ENCODE measurements at places on chromosomes 1 and 21.

DNA sequence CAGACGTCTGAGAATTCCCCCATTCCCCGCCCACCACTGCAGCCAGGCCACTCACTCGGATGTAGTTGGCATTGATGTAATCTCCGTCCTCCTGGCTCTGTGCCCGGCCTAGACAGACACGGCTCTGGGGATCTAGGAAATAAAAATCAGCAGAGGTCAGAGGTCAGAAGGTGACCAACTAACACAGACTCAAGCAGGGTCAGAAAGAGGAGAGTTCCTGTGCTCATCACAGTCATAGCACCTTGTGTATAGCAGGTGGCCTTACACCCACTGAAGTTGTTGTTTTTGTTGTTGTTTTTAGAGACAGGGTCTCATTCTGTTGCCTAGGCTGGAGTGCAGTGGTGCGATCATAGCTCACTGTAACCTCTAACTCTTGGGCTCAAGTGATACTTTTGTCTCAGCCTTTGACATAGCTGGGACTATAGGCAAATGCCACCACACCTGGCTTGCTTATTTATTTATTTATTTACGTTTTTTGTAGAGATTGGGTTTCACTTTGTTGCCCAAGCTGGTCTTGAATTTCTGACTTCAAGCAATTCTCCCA, 4.9 kb downstream of the PTPN7 start:
- no peak for DNase-seq

GRCh38 chr1:57195436-57195941, 228.4 kb downstream of the DAB1 start:
- no peak for DNase-seq

DNA sequence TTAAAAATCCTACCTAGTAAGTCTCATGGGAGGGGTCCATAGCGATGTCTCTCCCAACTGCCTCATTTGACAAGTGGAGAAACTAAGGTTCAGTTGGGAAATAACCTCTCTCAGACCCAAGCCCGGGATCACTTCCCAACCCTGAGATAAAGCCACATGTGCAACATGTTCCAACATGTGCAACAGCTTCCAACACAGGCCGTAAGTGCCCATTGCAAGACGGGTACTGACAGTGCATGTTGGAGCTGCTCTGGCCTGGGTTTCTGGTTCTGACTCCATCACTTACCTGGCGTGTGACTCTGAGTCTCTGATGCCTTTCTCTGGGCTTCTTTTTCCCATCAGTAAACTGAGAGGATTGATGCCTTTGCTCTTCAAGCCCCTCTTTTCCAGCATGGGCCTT, 38.0 kb upstream of the FOXO6 start:
- no peak for DNase-seq

DNA sequence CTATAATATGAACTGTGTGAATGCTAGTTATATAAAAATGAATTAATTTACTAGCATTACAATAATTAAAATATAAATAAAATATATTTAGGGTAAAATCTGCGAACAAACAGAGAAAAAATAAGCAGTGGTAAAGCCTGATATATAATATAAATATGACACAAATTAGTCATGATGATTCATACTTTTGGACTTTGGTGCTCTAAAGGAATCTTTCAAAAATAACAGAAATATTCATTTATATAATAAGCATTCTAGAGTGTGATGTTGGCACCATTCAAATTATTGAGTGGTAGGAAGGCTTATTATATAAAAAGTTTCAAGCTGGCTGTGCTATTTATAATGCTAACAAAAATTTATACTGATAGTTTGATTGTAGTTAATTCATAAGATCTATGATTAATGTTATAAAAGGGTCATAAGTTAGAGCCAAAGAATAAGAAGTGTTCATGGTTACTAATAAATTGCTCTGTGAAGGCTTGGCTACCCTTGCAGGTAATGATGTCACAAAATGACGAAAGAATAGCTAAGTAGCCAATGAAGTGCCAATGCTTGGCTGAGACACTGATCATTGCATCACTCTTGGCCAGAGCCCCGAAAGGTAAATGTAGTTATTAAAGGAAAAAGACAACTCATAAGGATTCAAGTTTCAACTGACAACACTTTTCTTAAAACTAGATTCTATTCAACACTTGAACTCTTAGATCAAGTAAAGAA, 108.7 kb downstream of the USH2A start:
- no peak for DNase-seq

DNA sequence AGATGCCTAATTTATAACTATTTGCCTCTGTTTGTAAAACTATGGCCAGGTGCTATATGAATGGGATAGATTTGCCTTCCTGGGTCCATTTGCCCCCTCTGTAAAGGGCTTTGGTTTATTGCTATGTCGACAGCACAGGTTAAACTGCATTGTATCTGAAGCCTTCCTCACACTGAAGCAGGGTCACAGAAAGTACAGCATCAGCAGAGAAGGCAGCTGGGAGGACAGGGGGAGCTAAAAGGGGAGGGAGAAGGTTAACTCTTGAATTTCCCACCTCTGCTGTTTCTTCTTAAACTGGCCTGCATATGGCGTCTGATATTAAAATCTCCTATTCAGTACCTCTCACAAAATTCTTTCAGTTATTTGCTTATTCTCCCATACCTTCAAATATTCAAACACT, 297.4 kb downstream of the TM2D1 start:
- no peak for DNase-seq

DNA sequence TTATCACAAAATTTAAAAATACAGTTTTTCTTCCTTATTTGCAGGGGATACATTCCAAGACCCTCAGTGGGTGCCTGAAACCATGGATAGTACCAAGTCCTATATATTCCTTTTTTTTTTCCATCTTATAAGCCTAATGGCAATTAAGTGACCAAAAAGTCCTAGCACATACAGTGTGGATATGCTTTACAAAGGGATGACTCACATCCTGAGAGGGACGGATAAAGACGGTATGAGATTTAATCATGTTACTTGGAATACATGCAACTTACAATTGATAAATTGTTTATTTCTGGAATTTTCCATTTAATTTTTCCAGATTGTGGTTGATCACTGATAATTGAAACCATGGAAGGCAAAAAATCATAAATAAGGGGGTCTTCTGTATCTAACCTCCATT, 181.2 kb upstream of the BRINP3 start:
- no peak for DNase-seq

GRCh38 chr1:167130829-167131510, 37.1 kb downstream of the STYXL2 start:
- no peak for DNase-seq

DNA sequence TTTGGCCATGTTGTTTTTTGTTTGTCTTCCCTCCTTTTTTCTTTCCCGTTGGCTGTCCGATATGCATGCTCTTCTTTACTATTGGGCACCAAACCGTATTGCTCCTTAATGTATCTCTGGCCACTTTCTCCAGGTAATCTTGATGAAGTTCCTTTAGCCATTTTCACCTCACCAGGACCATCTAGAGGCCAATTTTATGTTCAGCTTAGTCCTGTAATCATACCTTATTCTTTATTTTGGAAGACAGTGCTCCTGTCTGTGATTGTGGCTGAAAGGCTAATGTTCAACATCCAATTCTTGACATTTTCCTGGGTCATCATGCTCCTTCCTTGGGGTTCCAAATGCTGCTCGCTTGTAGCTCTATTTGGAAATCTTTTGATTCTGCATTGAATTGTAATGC, 169.5 kb downstream of the S1PR1 start:
- no peak for DNase-seq

- no peak for DNase-seq
Observed at GRCh38 chr1:209030454-209031167, 552.9 kb upstream of the CAMK1G start.

DNA sequence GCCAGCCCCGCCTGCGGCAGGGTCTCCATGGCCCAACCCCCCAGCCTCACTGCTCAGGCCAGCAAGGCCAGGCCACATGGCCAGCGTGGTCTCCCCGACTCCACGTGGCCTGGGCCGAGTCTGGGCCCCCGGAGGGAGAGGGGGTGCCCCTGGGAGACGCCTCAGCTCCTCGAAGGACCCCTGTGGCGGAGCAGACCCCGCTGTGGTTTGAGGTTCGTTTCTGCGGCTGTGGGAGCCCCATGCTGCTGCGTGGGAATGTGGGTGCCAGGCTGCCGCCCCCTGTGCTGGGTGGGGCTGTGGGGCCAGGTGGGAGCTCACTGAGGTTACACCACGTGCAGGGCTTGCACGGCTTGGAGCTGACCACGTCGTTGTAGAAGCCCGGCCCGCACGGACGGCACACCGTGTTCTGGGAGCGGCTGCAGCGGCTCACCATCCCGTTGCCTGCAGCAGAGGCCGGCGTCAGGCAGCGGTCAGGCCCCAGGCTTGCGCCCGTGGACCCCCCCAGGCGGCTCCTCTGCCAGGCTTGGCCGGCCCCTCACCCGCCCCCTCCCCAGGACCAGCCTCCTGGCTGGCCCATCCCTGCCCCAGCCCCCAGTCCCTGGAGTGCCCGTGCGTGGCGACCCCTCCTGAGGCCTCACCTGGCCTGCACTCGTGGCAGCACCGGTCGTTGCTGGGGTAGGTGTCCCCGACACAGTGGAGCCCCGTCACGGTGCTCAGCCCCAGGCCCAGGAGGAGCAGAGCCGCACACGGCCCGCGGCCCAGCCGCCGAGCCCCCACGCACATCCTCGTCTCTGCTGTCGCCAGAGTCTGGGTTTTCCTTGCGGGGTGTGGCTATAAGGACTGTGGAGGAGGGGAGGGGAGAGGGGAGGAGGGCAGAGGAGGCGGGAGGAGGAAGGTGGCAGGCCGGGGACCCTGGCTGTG, at the start of gene TNFRSF4:
TNFRSF4 (minus strand) TSS at position 809 of the 921 bp plus-strand sequence; CDS start at position 783, 26 bp downstream.
- no peak for DNase-seq

All from MV-4-11 (cell line).